Activated naive CD4-positive, alpha-beta T cell (primary cell): ENCODE measurements at places on chromosomes 4 and X.

- no peak for DNase-seq
These were observed 71.1 kb downstream of the PKD2 start for GRCh38 chr4:88078579-88078978.

GRCh38 chrX:97547877-97548578, 664.3 kb downstream of the RPA4 start:
- DNase-seq = no peak

DNA sequence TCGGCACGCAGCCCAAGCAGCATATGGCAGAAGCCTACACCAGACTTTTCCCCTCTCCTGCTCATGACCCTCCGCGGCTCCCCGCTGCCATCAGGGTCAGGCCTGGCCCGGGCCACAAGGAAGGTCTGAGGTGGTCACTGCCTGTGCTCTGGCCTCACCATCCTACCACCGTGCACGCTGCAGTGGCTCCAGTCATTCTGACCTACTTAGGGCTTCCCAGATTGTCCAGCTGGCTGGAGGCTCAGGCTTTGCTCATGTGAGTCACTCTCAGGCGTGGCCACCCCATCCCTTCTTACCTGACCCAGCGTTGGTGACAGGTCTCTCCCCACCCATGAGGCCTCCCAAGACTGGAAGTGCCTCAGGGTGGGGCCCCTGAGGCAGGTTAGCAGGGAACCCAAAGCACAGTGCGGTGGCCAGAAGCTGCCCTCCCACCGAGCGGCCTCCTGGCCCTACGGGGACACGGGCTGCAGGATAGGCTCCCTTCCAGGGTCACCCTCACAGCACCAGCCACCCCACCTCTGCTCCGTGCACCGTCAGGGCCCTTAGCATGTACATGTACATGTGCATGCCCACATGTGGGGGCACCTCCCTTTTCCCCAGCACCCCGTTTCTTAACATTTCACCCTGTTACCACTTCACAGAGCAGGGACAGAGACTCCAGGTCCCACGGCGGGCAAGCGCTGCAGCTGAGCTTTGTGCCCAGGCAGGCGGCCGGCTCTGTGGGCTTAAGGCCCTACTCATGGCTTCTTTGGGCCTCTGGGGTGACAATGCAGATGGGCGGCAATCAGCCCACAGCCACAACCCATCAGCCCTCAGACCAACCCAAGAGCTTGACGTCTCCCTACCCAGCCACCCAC, 2.2 kb downstream of the TREX2 start:
- DNase-seq = no peak

GRCh38 chr4:163651761-163652160, 157.3 kb downstream of the TMA16 start:
- no peak for DNase-seq

DNA sequence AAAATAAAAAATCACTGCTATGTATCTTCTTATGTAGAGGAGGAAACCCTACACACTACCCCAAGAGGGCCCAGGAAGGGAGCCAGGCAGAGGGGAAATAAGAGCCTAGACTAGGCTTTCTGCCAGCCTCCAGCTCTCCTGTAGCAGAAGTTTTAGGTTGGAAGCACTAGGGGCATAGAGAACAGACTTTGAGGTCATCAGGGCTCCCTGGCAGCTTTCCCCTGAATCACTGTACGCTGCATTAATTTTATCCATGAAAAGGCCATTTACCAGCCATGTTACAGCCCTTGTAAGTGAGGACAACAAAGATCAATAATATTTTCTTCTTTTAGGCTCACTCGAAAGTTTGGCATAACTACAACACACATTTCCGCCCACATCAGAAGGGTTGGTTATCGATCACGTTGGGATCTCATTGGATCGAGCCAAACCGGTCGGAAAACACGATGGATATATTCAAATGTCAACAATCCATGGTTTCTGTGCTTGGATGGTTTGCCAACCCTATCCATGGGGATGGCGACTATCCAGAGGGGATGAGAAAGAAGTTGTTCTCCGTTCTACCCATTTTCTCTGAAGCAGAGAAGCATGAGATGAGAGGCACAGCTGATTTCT, 24.7 kb downstream of the RPL9 start:
- DNase-seq = no peak

GRCh38 chrX:112457788-112458187, 221.9 kb downstream of the LHFPL1 start:
- DNase-seq = no peak
